ENCODE measurements at places on chromosomes 5 and 9.
A peak's percentile ranks its signal among the peaks of the same experiment; 100 is the strongest.

GRCh38 chr5:17004441-17005106, 68.5 kb upstream of the MYO10 start:
- no peak for DNase-seq

- no peak for DNase-seq
These were observed 1018.4 kb upstream of the ARRDC3 start for GRCh38 chr5:92401492-92401891.

- DNase-seq, result no peak
These were observed 5.8 kb upstream of the CARD19 start for GRCh38 chr9:93090091-93090655.

DNA sequence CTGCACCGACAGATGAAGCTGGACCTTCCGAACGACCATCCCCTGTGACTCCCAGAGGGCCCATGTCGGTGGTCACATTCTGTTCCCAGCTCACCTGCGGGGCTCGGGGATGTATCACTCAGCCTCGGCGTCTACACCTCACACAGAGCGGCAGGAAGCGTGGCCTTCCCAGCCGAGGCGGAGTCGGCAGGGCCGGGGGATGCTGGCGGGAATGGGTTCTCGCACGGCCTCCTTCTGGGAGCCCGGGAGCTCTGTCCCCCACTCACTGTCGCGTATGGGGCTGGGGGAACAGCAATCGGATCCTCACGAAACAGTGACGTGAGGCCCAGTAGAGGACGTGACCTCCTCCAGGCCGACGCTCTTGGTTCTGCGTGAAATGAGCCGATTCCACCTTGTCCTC, 20.4 kb downstream of the NACC2 start:
- DNase-seq, result no peak

- no peak for DNase-seq
These were observed 80.0 kb downstream of the ZNF622 start for GRCh38 chr5:16385516-16386090.

DNA sequence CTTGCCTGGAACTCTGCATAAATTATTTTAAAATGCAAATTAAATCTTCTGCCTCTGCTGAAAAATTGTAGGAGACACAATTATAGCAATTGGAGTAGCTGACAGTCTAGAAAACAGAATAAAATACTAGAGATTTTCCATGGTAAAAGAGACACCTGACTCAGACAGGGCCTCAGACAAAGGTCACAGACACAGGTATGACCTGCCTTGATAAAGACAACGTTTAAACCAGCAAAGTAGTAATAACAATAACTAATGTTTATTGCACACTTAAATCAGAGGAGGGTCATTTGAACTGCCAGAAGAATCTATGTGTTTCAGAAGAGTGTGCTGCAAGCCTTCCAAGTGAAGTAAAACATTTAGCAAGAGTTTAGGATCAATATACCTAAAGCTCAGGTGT, 3.9 kb downstream of the SOWAHA start:
- no peak for DNase-seq

GRCh38 chr9:126612326-126612812, 1.4 kb upstream of the LMX1B start:
- DNase-seq, result no peak

DNA sequence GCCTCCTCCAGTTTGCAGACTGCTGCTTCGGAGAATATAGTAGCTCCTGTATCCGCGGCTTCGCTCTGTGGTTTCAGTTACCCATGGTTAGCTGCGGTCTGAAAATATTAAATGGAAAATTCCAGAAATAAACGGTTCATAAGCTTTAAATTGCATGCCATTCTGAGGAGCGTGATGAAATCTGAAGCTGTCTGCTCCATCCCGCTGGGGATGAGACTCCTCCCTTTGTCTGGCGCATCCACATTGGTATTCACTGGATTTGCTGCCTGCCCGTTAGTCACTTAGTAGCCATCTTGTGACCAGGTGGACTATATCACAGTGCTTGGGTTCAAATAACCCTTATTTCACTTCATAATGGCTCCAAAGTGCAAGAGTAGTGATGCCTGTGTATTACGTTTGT, 36.3 kb downstream of the MSX2 start:
- DNase-seq, result no peak

DNA sequence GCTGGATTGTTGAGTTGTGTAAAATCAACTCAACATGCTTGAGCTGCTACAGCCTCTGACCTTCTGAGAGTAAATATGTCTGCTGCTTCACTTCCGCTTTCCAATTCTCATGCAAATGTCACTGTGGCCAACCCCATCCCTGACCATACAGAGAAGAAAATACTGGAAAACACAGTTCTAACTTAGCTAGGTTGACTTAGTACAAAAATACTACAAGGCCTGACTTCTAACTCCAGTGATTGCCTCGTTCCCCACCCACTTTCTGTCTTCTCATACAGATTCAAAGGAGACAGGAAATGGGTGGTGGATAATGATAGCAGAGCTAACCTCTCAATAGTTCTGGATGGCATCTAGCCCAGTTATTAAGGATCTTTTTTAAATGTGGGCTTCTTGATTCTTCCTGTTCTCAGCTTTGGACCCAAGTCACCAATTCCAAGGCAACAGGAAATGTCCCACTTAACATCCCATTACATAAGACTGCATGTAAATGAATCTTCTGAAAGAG, 226.6 kb upstream of the SLC24A2 start:
- DNase-seq, result no peak

GRCh38 chr5:25224316-25224982, 579.7 kb upstream of the CDH10 start:
- no peak for DNase-seq

- DNase-seq, result no peak
These were observed 29.2 kb upstream of the HMHB1 start for GRCh38 chr5:143782588-143783386.

- DNase-seq, result no peak
These were observed 98.9 kb downstream of the CEMIP2 start for GRCh38 chr9:71669284-71669995.

DNA sequence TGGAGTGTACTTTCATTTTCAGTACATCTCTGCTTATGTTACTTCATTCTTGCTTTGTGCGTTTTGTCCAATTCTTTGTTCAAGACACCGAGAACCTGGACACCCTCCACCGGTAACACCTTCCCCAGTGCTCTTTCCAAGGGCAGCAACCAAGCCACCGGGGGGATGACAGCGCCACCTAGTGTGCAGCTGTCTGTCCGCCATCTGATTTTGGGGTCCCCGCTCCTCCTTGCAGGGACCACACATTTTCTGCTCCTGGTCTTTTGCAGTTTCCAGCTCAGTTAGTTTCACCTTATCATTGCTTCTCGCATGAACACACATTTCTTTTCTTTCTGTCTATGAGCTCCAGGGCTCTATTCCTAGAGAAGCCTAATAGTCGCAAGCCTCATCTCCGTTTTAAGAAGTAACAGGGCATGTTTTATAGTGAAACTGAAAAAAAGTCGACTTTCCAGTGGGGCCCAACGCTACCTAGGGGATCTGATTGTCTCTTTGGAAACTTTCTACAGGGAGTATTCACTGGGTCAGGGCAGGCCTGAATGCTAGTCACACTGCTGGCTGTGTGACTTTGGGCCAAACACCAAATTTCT, 152.1 kb downstream of the FSTL4 start:
- DNase-seq, result no peak

- no peak for DNase-seq
These were observed 329.2 kb upstream of the CCNH start for GRCh38 chr5:87741881-87742280.

DNA sequence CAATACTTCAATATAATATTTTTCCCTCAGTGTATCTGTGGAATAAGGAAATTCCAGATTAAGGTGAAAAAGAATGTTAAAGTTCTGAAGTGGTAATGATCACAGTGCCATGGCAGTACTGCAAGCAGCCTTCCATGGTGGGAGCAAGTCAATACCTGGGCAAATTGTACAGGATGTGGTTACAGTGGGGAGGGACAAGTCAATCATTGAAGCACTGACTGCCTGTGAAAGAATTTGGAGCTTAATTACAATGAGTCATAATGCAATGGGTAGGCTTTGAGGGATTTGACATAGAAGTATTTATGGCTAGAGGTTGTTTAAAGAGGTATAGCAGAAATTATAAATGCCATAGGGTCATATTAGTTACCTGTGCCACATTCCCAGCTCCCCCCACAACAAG, 786.5 kb upstream of the ACO1 start:
- no peak for DNase-seq

GRCh38 chr5:55037046-55037771, 13.2 kb downstream of the GZMK start:
- DNase-seq, result no peak

DNA sequence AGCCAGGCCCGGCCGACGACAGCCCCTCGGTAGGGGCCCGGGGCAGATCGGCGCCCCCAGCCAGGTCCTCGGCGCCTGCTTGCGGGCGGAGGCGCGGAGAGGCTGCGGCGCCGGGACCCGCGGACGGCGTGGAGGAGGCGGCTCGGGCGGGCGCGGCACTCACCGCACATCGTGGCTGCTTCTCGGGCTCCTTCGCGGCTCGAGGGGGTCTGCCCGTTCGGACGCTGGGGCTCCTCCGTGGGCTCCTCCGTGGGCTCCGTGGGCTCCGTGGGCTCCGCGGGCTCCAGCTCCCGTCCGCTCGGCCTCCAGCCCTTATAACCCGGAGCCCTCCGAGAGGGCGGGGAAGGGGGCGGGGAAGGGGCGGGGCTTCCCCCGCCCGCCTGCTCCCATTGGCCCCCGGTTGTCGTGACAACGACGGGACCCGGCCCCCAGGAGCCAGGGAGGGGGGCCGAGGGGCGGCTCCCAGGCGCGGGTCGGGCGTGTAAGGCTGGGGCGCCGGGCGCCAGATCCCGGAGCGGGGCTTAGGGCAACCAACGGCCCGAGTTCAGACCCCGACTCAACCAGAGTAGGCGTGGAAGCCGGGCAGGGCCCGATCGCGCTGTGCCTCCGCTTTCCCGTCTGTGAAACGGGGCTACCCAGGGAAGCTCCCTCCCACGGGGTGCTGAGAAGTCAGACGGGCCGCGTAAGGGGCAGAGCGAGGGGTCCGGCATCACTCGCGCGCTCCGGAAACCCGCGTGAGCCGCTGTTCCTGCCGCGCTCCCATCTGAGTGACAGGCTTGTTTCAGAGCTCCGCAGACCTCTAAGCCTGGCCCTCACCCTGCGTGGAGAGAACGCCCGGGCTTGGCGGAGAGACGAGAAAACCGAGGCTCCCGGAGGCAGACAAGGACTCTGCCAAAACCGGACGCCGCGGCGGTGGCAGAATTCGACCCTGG, at the start of gene GFPT2:
GFPT2 (minus strand) TSS at position 289 of the 932 bp plus-strand sequence; CDS start at position 170, 119 bp downstream.
- DNase-seq, result peak; percentile 13

GRCh38 chr5:14086261-14086660, 56.9 kb upstream of the TRIO start:
- DNase-seq, result no peak

DNA sequence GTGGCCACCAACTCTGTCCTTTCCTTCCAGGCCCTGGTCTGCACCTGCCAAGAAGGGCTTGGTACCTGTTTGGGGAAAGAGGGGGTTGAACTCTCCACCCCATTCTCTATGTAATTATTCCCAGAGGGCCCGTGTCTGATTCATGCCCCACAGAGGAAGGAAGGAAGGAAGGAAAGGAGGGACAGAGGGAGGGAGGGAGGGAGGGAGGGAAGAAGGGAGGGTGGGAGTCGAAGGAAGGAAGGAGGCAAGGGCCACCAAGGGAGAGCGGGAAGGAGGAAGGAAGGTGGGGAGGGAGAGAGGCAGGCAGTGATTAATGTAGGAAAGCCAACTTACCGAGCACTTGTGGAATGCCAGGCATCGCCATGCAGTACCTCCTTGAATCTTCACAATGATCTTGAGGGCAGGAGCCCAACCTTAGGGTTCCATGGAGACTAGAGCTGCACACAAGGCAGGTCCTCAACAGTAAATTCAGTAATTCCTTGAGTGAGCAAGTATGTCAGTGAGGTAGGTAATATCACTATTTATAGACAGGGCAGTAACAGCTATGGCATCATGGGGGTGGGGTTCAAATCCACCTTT, 75.8 kb downstream of the FGF18 start:
- no peak for DNase-seq

- no peak for DNase-seq
These were observed 27.3 kb downstream of the IRX1 start for GRCh38 chr5:3622961-3623360.

- DNase-seq, result no peak
These were observed 8.2 kb downstream of the IPPK start for GRCh38 chr9:92661743-92662142.

- no peak for DNase-seq
These were observed 4.3 kb upstream of the TRIO start for GRCh38 chr5:14138608-14139540.

DNA sequence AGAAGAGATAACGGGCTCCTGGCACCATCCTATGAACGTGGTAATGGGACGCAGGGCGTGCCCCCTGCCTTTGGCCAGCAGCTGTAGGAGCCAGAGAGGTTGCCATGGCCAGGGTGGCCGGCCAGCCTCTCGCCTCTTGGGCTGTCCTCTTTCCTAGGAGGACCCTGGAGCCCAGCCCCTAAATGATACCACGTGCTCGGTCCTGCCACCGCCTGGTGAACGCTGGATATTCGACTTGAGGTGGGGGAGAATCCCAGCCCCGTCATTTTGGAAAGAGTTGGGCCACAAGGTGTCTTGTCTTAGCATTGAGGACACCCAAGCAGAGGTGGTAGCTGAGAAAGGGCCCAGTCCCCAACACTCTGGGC, 391 bp upstream of the NRG2 start:
- DNase-seq, result no peak

GRCh38 chr9:38042626-38043357, 26.2 kb downstream of the SHB start:
- no peak for DNase-seq

DNA sequence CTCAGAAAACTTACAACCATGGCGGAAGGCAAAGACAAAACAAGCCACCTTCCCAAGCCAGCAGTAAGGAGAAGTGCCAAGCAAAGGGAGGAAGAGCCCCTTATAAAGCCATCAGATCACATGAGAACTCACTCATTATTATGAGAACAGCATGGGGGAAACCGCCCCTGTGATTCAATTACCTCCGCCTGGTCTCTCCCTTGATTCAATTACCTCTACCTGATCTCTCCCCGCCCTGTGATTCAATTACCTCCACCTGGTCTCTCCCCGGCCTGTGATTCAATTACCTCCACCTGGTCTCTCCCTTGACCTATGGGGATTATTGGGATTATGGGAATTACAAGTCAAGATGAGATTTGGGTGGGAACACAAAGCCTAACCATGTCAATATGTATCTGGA, 467.3 kb upstream of the FTMT start:
- DNase-seq, result no peak

DNA sequence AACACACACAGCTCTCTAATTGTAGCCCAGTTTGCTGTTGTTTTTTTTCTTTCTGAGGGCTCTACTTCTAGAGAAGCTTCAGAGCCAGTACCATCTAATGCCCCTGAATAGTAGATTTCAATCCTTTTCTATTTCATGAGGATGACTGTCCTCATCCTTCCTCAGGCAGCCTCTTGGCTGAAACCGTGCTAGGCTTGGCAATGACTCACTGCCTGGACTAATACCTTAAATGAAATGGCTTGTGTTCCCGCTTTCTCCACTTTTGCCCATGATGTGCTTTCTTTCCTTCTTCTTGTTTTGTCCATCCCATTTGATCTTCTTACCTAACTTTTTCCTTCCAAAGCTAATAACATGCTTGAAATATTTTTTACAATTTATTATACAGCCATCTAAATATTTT, 80.1 kb downstream of the ITGA1 start:
- DNase-seq, result no peak

All from NCI-H187 (cell line).